ENCODE measurements at places on chromosomes 7 and 10.

GRCh38 chr7:140917258-140917657 is 7.5 kb downstream of the BRAF start:
- DNase-seq: no peak

DNA sequence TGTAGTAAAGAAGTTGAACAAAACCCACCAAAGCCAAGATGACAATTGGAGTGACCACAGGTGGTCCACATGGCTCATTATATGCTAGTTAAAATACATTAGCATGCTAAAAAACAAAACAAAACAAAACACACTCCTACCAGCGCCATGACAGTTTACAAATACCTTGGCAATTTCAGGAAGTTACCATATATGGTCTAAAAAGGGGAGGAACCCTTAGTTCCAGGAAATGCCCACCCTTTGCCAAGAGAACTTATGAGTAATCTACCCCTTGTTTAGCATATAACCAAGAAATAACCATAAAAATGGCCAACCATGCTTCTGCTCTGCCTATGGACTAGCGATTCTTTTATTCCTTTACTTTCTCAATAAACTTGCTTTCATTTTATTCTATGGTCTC is 979.1 kb upstream of the POT1 start:
- DNase-seq: no peak

GRCh38 chr7:101507791-101508252 is 121.3 kb downstream of the MYL10 start:
- DNase-seq: peak; percentile 61

DNA sequence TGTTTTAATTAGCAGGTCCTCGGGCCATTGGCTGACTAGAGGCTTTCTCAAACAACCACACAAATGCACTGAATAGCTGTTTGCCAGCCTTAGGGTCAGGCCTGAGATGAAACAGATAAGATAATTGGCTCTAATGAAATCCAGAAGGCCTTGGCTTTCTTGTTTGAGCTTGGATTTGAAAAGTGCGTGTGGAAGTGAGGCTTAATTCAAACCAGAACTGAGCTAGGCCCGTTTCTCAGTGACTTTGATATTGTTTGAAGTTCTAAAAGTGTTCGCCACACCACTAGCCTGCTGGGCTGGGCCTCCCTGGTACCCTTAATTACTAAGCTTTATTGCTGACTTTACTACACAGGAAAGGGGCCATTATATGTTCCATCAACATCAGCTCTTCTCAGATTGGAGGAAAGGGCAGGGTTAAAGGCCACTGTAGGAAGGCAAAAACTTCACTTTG is 270.6 kb downstream of the TWIST1 start:
- DNase-seq: no peak

DNA sequence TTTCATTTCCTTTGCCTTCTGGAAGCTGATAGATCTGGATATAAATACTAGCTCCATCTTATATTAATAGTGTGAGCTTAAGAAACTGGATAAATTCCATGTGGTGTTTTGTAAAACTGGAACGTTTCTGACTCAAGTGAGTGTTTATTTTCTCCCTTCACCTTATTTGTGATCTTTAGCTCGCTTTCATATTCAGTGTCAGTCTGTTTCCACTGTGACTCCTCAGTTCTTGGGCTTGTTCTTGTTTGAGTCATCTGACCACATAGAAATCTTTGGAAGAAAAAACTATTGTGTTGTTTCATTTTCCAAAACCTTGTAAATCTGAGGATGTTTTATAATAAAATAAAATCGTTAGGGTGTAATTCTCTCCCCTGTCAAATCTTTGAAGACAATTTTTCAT is 186.4 kb downstream of the POLR1F start:
- DNase-seq: no peak

DNA sequence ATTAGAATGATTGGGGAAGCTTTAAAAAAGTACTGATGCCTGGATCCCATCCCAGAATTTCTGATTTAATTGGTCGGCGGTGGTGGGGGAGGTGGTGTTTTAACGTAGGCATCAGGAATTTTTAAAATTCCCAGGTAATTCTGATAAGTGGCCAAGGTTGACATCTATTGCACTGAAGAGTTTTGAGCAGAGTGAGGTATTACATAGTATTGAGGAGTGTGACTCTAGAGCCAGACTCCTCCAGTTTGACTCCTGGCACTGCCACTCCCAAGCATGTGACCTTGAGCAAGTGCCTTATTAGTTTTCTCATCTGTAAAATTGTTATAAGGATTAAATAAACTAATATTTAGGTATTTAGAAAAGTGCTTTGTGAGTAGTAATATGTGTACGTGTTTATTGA is 6.2 kb downstream of the PLEKHA1 start:
- DNase-seq: no peak

DNA sequence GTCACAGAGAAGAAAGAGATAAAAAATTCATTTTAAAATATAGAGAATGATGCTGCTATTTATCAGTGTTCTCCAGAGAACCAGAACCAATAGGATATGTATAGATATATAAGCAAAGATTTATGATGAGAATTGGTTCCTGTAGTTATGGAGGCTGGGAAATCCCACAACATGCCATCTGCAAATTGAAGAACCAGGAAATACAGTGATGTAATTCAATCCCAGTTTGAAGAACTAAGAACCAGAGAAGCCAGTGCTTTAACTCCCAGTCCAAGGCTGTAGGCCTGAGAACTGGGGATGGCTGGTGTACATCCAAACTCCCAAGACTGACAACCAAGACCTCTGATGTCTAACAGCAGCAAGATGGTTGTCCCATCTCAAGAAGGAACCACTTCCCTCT is 192.9 kb upstream of the PLXDC2 start:
- DNase-seq: no peak

- DNase-seq: no peak
Measured at GRCh38 chr10:97999066-97999922, 31.1 kb downstream of the CRTAC1 start.

GRCh38 chr10:17348501-17349349 is 105.7 kb downstream of the ST8SIA6 start:
- no peak for DNase-seq

GRCh38 chr7:158536871-158537515 is 50.6 kb downstream of the PTPRN2 start:
- DNase-seq: no peak

DNA sequence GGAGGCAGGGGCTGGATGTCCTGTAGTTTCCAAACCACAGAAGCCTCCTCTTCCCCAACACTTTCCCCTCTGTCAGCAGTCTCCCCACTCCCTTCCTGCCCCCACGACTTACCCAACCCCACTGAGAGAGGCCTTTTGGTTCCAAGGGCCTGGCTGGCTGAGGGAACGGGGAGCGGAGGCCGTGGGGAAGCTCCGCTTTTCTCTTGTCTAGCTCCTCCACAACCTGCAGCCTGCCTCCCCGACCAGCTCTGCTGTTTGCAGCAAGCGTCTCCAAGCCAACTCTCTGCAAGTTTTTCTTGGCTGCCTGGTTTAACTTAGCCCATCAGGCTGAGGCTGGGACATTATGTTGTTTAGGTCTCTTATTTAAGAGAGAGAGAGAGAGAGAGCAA is 126.8 kb downstream of the NEURL1 start:
- DNase-seq: no peak

GRCh38 chr10:22429981-22430421 is 84.7 kb downstream of the SPAG6 start:
- no peak for DNase-seq

GRCh38 chr7:55172881-55173609 is 154.2 kb downstream of the EGFR start:
- DNase-seq: no peak

- DNase-seq: no peak
Measured at GRCh38 chr7:99699946-99700345, 20.1 kb upstream of the CYP3A5 start.

GRCh38 chr10:7239312-7239985 is 171.4 kb downstream of the SFMBT2 start:
- DNase-seq: no peak

DNA sequence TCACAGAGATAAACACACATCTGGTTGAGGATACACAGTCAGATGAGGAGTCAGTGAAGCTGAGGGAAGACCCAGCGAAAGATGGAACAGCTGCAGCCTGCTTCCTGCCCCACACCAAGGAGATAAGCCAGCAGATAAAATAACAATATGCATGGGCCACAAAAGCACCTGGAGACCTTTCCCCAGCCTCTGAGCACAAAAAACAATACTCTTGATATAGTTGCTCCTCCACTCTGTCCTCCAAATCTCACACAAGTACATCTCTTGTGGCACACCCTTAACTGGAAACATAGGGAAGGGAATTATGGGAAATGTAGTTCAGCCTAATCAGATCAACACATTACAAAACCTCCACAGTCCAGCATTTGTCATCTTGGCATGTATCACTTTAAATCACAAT is 9.7 kb upstream of the FHIP2A start:
- no peak for DNase-seq

DNA sequence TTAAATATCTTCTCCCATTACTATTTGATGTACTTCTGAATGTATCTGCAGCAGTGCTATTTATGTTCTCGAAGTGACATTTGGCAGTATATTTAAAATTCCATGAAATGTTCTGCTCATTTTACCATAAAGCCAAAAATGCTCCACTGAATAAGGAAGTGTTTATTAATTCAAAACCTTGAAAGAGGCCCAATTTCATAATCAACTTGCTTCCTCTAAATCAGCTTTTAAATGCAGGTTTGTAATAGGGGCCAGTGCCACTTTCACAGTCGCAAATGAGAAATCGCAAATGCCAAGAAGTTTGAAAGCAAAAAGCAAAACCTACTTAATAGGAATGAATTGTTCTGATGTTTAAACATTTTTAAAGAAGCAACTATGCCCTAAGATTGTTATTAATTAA is 11.4 kb downstream of the NHLRC2 start:
- DNase-seq: no peak

DNA sequence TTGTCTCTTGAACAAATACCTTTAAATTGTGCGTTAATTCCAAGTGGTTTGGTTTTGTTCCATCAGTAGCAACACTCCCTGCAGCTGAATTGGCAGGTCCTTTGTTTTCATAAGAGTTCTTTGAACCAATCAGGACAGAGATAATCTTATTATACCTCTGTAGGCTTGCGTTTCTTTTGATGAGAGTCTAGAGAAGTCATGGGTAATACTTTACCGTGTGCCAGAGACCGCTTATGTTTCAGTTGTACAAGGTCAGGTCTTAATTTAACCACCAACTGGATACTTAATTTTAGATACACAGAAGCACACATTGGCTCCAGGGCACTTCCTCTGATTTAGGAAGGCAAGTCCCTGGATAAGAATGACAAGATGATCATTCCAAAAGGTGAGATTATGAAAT is at the start of gene ASB15:
TSS of gene ASB15 (plus strand) at position 292 of the 400 bp plus-strand sequence. CDS start 12,682 bp downstream, outside the sequence.
- no peak for DNase-seq

DNA sequence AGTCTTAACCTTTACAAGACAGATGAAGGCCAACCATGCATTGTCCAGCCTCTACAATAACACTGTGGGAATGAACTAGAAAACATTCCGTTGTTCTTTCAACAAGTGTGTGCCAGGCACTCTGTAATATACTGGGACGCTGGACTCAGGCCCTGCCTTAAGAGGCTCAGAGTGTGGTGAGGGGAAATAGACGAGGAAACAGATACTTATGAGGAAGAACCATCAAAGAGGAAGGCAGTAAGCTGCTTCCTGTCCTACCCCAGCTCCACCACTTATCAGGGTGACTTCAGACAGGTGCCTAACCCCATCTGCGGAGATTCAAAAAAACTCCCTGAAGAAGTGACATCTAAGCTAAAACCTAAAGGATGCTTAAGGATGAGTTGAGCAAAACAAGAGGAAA is 8.9 kb upstream of the TRIM8 start:
- DNase-seq: no peak

- DNase-seq: no peak
Measured at GRCh38 chr10:75648854-75649253, 217.4 kb downstream of the LRMDA start.

- DNase-seq: no peak
Measured at GRCh38 chr10:132841615-132841975, 55.6 kb upstream of the NKX6-2 start.

DNA sequence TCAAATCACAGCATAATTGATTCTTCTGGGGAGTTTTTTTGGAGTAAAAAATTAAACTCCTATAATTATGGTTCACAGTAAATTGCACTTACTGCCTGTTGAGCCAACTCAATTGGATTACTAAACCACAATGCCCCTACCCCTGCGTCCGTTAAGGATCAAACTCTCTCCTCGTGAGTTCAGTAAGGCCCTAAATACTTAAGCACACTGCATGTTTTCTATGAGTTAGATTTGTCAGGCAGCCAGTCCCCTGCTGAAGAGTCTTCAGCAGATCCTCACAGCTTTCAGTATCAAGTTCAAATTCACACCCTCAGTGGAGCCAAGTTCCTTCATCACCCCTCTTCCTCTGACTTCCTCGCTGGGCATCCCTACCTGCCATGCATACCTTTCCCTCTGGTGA is 275.0 kb upstream of the BMPER start:
- DNase-seq: no peak

DNA sequence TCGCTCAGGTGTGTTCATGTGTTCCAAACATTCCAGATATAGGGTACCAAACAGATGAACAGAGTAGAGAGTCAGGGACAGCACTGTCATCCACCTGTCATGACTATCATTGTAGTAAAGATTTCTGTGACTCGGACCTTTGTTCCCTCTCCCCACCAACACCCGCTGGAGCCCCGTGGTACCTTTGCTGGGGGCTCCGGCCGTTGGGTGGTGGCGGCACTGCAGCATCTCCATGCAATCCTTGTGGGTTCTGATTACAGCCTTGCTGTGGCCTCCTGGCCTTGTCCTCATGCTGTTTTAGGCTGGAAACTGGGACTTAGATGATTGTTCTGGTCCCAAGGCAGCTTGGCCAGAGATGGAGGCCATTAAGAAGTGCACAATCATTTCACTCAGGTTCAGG is 247.3 kb downstream of the SKAP2 start:
- no peak for DNase-seq

DNA sequence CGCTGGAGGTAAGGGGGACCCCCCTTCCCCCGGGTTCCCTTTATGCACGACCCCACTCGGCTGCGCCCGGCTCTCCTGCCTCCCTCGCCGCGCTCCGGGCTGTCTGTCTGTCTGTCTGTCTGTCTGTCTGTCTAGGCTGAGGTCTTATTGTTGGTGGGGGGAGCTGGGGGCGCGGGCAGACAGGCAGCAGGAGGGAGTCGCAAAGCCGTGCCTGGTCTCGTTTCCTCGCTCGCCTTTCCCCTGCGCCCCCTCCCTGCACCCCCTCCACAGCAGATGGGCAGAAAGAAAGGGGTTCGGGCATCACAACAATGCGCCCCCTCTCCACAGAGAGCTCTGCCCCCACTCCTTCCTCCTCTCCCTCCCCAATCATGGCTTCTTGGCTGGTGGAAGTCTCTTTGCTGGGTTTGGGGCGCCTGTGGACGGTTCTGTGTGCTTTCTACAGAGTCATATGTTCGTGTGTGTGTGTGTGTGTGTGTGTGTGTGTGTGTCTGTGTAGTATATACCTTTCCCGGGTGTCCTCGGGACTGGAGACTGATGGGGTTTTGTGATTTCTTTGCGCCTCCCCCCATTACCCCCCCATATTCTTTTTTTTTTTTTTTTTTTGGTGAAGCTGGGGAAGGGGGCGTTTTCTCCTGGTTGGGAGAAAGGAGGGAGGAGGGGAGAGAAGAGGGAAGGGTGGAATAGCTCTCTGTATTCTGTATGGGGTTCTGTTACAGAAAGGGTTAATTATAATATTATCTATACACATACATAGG is 1.9 kb downstream of the AUTS2 start:
- no peak for DNase-seq
